ENCODE measurements at places on chromosomes 2 and 18.

DNA sequence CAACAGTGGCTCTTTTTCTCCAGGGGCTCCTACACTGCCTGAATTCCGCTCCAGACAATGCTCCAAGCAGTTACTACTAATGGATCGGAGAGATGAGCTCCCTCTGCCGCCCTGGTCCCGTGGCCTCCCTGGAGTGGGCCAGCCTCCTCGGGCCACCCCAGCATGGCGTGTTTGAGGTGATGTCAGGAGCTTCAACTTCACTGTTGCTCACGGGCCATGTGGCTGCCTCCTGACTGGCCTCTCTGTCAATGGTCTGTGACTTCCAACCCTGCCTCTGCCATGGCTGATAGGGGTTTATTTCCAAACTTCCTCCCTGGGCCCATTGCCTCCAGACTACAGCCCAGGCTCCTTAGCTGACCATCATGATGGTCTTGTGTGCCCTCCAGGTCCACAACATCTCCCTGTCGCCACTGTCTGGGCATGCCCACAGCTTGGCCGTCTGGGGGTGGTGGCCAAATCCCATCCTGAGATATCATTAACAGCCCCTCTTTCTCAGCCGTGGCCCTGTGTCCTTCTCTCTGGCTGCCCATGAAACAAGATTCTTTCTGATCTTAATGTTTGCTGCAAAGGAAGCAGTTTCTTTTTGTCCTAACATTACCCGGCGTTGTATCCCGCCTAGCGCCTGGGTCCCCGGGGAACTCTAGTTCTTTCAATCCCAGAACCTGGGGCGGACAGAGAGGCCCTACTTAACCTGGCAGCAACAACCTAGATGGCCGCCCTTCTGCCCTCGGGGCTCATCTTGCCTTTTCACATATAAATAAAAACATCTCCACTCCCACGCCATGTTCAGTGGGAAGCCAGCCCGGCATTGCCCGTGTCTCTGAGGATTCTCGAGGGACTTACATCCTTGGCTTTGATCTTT, 38.1 kb downstream of the ATOH8 start:
- DNase-seq = no peak

DNA sequence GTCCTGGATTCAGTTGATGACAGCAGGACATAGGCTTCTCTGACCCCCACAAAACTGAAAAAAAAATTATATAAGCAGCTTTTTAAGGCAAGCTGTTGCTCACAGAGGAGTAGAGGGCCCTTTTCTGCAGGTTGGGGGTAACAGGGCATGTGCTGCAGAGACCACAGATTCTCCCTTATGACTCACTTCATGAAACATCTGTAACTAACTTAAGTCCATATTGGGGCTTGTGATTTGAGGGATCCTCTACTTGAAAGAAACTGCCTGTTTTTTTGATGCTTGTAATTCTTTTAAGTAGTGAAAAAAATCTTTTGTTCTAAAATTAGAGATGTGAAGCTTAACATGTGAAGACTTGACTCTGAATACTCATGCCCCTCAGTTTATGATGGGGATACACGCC, 33.4 kb downstream of the XRCC5 start:
- DNase-seq = no peak

GRCh38 chr2:216678813-216679657, 16.3 kb downstream of the IGFBP5 start:
- no peak for DNase-seq

DNA sequence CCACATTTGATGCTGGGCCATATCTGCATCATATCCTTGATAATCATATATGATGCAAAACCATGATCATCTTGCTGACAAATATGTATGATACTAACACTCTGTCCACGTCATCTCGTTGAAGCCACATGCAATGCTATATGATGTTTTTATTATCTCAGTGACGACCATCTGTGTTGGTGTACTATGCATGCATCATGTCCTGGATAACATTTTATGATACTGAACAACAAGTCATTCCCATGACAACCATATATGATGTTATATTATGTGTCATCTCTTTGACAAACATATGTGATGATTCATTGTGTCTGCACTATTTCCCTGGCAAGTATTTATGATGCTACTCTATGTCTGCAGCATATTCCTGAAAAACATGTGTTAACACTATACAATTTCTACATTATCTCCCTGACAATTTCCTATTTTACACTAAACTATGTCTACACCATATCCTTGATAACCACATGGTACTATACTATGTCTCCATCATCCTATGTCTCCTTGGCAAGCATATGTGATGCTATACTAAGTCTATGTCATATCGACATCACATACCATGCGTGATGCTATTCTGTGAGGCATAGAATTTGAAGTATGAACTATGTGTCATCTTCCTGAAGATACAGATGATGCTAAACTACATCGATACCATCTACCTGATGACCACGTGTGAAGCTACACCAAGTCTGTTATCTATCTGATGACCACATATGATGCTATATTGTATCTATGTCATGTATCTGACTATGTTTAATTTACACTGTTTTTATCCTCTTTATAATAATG, 37.0 kb downstream of the DAW1 start:
- no peak for DNase-seq

DNA sequence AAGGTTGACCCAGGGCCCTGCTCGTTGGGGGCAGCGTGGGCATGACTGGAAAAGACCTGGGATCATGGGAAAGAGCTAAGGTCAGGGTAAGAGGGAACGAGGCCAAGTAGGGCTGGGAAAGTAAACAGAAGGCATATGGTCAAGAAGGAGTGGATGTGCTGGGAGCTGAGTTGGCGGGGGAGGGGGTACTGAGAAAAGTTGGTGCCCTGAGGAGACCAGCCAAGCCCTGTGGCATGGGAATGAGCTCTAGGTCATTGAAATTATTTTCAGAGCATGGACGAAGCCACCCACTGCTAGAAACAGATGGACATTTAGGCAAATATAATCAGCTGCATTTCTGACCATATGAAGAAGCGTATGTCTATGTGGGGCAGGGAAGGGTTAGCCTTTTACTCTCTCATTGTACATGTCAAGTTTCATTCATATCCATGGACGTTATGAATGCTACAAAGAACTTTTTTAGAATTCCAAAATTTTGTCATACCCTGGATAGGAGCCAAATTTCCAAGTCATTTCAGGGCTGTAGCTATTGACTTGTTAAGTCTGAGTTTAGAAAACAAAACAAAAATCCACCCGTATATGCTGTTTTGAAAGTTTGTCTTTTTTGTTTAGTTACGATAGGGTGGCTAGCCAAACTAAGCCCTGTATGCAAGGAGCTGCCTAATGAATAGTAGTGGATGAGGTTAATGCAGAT, 19.1 kb downstream of the MAPRE2 start:
- DNase-seq = no peak

DNA sequence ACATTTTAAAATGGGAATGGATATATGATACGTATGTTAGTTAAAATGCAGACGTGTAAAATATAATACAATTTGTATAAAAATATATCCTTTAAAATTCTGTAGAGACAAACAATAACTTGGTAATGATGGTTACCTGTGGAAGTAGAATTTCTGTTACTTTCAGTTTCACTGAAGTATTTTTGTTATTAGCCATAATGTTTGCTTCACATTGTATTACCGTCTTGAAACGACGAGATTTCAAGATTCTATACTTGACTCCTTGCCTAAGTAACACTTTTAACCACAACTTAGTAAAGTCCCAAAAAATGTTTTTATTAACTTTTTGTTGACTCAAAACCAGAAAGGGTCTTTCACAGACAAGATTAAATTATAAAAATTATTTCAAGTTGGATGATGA, 488.3 kb upstream of the VRK2 start:
- DNase-seq = no peak

- DNase-seq = no peak
Measured at GRCh38 chr2:17822445-17823117, 6.3 kb downstream of the MSGN1 start.

DNA sequence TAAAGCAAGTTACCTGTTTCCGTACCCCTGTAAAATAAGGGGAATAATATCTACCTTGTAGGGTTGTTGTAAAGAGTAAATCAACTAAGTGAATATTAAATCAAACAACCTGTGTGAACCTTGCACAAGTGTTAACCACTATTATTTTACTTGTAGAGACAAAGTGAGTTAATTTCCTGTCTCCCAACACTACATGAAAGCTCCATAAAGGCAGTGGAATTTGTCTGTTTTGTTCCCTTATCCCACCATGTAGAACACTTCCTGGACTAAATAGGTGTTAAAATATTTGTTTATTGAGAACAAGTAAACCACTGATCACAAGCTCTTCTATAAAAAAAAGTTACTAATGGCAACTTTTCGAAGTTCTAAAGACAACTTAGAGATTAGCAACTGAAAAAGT, 3.3 kb downstream of the ARL5A start:
- no peak for DNase-seq

DNA sequence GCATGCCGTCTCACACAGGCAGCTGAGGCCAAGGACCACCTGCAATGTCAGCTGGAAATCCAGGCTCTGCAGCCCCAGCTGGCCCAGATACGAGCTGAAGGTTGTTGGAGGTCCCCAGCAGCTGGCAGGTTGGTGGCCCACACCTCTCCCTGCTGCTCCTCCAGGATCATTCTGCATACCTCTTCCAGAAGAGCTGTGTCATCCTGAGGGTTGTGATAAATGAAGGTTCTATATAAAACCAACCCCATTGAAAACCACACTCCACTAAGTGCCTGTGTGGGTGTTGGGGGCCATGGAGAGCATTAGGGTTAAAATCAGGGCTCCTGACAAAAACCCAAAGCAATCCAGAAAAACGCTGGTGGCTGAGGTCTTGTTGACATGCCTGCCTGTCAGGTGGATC, 50.4 kb downstream of the C1QL2 start:
- no peak for DNase-seq

- DNase-seq = no peak
Measured at GRCh38 chr2:220212296-220213080, 585.1 kb downstream of the SLC4A3 start.

- DNase-seq = no peak
Measured at GRCh38 chr2:29733965-29734364, 187.4 kb downstream of the ALK start.

DNA sequence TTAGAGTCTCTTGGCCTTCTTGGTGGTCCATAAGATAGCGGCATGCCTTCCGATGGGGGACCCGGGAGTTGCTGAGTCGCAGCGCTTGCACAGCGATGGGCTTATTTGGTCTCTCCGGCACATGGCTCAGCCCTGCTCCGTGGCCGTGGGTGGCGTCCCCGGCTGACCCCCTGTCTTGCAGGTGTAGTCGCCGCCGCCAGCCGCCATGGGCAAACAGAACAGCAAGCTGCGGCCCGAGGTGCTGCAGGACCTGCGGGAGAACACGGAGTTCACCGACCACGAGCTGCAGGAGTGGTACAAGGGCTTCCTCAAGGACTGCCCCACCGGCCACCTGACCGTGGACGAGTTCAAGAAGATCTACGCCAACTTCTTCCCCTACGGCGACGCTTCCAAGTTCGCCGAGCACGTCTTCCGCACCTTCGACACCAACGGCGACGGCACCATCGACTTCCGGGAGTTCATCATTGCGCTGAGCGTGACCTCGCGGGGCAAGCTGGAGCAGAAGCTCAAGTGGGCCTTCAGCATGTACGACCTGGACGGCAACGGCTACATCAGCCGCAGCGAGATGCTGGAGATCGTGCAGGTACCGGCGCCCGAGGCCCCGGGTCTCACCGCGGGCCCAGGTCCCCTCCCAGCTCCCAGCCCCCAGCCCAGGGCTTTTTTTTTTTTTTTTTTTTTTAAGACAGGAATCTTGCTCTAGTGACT, 28.4 kb downstream of the ODC1 start:
- DNase-seq = no peak

DNA sequence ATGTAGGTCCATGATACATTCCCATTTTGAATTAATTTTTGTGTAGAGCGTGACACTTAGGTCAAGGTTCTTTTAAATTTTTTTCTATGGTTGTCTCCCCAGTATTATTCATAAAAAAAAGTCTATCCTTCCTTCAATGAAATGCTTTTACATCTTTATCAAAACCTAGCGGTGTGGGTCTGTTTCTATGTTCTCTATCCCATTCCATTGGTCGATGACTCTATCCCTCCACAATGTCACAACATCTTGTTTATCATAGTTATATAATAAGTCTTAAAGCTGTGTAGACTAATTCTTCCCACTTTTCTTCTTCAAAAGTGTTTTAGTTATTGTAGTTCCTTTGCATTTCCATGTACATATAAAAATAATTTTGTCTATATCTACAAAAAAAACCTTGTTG, 47.2 kb upstream of the GPR17 start:
- DNase-seq = no peak

GRCh38 chr18:47063096-47063495, 27.7 kb upstream of the ELOA2 start:
- DNase-seq = no peak

GRCh38 chr2:77310416-77310815, 211.8 kb downstream of the LRRTM4 start:
- DNase-seq = no peak

DNA sequence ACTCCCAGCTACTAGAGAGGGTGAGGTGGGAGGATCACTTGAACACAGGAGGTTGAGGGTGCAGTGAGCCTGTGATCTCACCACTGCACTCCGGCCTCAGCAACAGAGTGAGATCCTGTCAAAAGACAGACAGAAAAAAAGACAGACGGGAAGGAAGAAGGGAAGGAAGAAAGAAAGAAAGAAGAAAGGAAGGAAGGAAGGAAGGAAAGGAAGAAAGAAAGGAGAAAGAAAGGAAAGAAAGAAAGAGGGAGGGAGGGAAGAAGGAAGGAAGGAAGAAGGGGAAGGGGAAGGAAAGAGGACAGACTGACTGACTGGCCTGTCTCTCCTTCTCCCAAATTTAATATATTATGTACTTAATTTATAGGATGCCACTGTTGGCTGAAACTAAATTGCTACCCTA, 21.6 kb downstream of the SP9 start:
- DNase-seq = no peak

- no peak for DNase-seq
Measured at GRCh38 chr2:122255924-122256323, 500.5 kb downstream of the TSN start.

GRCh38 chr2:223247136-223247535, 195.1 kb downstream of the KCNE4 start:
- no peak for DNase-seq

GRCh38 chr18:75739682-75740081, 312.2 kb upstream of the SMIM21 start:
- DNase-seq = no peak

GRCh38 chr18:75212751-75213090, 2.1 kb downstream of the TSHZ1 start:
- DNase-seq = no peak

DNA sequence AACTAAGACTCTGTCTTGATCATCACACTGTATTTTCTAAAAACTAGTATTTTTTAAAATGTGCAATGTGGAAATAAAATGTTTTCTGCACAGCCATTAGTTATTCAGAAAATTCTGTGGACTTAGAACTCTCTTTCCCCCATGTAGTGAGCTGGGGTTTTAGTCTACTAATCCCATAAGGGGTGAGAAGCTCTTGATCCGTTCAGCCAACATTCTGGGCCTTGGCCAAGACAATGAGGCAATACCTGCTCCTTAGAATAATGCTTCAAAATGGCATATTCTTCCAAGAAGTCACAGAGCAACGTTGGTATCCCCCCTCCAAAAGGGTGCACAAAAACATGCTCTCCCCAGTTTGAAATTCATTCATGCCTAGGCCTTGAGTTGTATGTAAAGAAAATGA, 4.0 kb downstream of the REEP1 start:
- no peak for DNase-seq

Measured in stimulated activated CD8-positive, alpha-beta memory T cell treated with anti-CD3 and anti-CD28 coated beads, Interleukin-2, amount 100 ng/mL, for 48 hours (primary cell).